ENCODE measurements at places on chromosomes 16 and 17.

DNA sequence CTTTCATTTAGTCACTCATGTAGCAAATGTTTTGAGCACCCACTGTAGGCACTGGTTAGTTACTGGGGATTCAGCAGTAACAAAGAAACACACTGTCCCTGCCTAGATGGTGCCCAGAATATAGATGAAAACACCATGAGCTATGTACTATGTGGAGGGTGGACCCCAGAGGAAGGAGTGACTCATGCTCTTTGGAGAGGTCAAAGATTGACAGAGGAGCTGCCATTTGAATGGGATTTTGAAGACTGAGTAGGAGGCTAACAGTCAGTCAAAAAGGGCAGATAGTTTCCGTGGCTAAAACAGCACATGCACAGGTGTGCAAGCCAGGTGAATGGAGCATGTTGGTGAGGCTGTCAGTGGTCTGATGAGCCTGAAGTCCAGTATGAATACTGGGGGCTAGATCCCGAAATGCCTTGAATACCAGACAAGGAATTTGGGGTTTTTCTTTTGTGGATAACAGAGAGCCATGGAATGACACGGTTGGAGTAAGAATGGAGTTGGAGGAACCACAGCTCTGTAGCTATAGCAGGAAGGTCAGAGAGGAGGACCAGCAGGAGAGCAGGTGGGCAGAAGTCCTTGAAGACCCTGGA, 6.1 kb downstream of the IL21R start:
- DNase-seq, result peak; percentile 86

DNA sequence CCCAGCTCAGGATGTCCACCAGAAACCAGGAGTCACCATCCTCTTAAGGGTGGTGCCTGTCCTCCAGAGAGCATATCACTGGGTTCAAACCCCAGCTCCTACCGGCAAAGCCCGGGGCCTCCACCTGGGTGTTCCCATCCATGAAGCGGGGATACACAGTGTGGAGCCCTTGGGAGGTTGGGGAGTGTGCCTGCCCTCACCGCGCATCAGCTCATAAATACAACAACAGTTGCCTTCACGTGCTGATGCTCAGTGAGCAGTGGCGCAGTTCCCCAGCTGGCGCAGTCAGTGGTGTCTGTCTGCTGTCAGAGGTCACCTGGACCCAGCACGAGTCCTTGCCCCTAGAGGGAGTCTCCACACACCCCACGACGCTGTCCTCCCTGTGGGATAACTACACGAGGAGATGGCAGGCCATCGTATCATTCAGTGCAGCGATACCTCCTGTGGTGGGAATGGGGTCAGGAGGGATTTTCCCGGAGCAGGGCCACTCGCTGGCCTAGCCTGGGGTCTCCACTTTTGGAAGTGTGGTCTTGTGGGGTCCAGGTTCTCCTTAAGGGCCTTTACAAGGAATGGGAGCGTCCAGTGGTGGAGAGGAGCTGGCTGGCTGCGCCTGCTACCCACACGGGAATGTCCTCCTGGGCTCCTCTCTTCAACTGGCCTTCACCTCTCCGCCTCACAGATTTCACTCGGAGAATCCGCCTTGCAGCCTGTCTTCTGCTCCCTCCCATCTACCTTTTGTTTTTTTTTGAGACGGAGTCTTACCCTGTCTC, 2.3 kb upstream of the ELOB start:
- DNase-seq, result peak; percentile 4

GRCh38 chr16:67254801-67255552, 6.2 kb downstream of the SLC9A5 start:
- DNase-seq, result no peak

DNA sequence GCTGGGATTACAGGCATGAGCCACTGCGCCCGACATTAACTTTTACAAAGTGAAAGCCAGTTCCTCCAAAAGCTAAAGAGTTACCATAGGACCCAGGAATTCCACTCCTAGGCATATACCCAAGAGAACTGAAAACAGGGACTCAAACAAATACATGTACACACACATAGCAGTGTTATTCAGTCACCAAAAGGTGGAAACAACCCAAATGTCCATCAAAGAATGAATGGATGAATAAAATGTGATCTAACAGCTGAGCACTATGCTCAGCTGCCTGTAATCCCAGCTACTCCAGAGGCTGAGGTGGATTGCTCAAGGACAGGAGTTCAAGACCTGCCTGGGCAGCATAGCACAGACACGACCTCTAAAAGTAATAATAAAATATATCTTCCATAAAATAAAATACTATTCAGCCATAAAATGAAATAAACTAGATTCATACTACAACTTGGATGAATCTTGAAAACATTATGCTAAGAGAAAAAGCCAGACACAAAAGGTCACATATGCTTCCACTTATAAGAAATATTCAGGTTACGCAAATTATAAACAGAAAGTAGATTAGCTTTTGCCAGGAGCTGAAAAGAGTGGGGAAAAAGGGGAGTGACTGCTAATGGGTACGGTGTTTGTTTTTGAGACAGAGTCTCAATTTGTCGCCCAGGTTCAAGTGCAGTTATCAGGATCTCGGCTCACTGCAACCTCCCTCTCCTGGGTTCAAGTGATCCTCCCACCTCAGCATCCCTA, 9.3 kb upstream of the USP7 start:
- DNase-seq, result no peak

DNA sequence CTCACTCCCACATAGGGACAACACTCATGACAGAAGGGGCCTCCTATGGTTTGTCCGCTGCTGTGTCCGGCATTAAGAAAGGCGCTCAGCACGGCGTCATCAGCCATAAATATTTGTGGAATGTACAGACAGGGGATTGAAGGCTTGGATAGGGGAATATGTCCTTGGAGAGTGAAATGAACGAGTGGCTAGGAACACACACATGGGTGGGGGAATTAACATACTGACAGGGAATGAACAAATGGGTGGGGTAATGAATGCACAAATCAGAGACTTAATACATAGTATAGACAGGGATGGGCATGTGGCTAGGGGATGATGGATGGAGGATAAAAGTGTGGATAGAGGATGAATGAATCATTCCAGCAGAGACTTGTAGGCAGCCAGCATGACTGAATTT, 154.0 kb upstream of the HSBP1 start:
- no peak for DNase-seq

- no peak for DNase-seq
These were observed 30.1 kb downstream of the FZD2 start for GRCh38 chr17:44587339-44587738.
